T follicular helper cell (primary cell): ENCODE measurements at places on chromosomes 5 and 9.

GRCh38 chr9:37936965-37937364 lies 33.0 kb upstream of the SLC25A51 start:
- DNase-seq, result no peak

DNA sequence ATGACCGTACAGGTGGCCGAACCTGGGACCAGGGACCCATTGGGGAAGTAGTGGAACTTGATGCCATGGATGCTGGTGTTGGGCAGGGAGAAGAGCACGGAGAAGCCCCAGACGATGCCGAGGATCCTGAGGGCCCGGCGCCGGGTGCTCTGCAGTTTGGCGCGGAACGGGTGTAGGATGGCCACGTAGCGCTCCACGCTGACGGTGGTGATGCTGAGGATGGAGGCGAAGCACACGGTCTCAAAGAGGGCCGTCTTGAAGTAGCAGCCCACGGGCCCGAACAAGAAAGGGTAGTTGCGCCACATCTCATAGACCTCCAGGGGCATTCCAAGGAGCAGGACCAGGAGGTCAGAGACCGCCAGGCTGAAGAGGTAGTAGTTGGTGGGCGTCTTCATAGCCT lies 585 bp downstream of the NMUR2 start:
- DNase-seq, result no peak

DNA sequence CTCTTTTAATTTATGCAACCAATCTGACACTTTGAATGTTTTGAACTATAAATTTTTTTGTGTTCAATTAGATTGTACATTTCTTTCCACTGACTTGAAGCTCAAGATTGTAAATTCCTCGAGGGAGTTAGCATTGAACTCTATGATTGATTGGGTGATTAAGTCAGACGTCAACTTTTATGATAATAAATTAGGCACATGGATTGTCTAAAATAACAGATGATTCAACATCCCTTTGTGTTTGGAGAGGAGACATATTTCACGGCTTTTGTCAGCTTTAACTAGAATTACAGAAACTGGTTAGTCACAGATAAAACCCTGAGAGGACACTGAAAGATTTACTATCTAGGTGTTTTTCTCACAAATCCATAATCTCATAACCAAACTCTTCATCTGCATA lies 32.7 kb upstream of the TXNDC8 start:
- no peak for DNase-seq

DNA sequence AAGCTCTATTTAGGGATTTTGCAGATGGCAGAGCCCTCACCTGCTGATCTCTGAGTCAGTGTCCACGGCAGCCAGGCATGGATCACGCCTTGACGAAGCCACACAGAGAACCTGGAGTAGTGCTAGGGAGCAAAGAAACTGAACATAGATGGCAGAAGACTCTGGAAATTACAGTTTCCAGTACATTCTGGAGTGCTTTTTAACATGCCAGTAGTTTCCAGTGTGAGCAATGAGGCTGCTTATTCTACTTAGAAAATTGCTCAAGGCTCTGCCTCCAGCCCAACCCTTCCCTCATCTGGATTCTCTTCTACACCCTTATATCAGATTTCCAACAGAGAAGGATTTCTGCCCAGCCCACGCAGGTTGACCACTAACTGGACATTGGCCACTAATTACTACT lies 203.3 kb downstream of the ADAMTS12 start:
- no peak for DNase-seq

DNA sequence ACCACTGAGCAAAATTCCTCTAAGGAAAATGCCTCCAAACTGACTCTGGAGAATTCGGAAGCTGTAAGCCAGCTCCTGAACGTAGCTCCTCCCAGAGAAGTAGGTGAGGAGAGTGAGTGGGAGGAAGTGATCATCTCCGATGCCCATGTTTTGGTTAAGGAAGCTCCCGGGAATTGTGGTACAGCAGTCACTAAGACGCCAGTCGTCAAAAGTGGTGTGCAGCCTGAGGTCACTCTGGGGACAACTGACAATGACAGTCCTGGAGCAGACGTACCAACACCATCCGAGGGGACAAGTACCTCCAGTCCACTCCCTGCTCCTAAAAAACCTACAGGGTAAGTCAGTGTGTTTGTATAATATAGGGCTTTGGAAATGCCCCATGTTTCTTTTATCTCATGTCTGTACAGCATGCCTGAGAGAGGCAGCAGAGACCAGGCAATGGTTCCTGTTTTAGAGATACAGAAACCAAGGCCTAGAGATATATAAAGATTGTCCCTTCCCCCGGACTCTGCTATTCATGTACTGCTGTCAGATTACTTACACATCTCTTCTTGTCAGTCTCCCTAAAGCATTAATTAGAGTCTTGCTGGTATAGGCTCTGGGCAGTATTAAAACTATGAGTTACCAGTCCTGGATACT lies 23.9 kb downstream of the HMGXB3 start:
- no peak for DNase-seq

GRCh38 chr5:172065431-172066065 lies 59.1 kb upstream of the FBXW11 start:
- no peak for DNase-seq
